ENCODE measurements at places on chromosomes 12 and 14. TPM values are rescaled to one million over a fixed set of nuclear protein-coding genes. Genes with fewer than 3 reads are reported as not detected.

DNA sequence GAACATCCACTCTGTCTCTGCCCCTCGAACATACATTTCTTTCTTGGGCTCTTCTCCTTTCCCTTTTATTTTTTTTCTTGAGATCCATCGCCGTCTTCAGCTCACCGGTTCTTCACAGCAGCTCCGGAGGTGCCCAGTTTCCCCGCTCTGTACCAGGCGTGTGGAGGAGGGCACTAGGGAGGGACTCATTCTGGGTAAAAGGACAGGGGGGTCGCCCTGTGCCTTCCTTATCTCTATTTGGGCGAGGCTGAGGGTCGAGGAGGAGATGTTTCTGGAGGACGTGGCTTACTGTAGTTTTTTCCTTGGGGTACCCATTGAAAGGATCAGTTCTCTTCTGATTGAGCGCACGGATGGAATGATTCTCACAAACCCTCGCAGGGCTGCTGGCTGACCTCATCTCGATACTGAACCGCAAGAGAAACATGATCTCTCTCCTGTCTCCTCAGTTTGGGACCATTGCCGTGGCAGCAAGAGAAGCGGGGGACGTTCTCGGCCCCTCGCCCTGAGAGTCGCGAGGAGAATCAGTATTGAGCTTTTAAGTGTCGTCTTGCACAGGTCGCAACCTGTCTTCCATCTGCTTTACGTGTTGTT lies 386 bp downstream of the LIN52 start:
- peak overlapping the region; percentile 88 for H3K4me3 ChIP-seq
- peak overlapping the region; percentile 82 for H3K27ac ChIP-seq
- DNase-seq: no peak
- peaks cover 25% of the 10 kb centered on the region for H3K4me1 ChIP-seq

- H3K4me1 ChIP-seq: no peaks in the 10 kb centered on the region
- no peaks in the 10 kb centered on the region for H3K36me3 ChIP-seq
- H3K27ac ChIP-seq: no peak overlapping the region
- DNase-seq: no peak
Observed at GRCh38 chr12:52627395-52628110, 9.2 kb upstream of the KRT73 start.

DNA sequence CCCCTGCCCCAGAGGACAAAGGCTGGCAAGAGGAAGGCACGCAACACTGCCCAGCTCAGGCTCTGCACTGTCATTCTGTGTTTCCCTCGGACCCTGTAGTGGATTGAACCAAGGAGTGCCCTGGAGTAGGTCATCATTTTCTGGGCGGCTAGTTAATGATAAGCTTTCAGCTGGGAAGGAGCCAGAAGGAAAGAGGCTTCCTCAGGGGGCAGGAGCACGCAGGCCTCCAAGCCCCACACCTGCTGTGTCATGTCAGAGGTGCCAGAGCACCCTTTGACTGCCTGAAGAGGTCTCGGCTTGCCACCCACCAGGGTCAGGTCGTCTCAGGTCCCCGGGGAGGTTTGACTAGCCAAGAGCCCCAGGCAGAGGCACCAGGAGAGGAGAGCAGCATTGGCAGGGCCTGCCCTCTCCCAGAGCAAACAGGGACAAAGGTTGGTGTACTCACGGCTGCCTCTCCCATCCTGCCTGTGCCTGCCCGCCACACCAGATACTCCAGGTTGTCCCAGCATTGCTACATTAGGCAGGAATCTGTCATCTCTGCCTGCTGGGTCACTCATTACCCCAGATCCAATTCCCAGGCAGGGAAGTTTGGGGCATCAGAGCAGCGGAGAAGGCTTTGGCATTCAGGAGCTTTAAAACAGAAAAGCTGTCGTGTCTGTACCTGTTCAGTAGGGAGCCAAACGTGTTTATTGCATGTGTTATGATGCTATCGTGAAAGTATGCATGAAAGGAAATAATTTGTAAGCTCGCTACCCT lies 33.5 kb upstream of the ATP2A2 start:
- H3K27ac ChIP-seq: peak overlapping the region; percentile 89
- H3K36me3 ChIP-seq: no peaks in the 10 kb centered on the region
- peaks cover 57% of the 10 kb centered on the region for H3K4me1 ChIP-seq
- H3K4me3 ChIP-seq: peak overlapping the region; percentile 15
- no peaks in the 10 kb centered on the region for H3K27me3 ChIP-seq

DNA sequence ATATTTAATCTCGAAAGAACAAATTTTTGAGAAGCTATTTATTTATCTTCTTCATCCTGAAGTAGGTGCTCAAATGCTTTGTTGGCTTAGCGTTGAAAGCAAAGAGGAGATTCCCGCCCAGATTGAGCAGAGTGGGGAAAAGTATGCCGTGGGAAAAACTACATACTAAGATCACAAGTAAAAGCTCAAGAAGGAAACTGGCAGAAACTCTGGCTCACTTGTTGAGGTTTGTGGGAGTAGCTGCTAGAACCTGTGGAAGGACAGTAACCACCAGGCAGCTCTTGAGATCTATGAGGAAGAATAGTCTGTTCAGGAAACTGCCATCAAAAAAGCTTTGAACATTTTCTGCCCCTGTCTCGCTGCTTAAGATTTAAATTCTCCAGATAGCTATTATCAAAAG lies 3.9 kb downstream of the MYRFL start:
- H3K27me3 ChIP-seq: no peaks in the 10 kb centered on the region
- no peaks in the 10 kb centered on the region for H3K36me3 ChIP-seq
- H3K27ac ChIP-seq: no peak overlapping the region

- H3K27me3 ChIP-seq: no peaks in the 10 kb centered on the region
- H3K36me3 ChIP-seq: no peaks in the 10 kb centered on the region
- no peak for DNase-seq
- peaks cover 20% of the 10 kb centered on the region for H3K4me1 ChIP-seq
Observed at GRCh38 chr12:69509308-69509736, 39.1 kb downstream of the FRS2 start.

- H3K4me1 ChIP-seq: peaks cover 16% of the 10 kb centered on the region
- no peaks in the 10 kb centered on the region for H3K27me3 ChIP-seq
- H3K36me3 ChIP-seq: no peaks in the 10 kb centered on the region
- H3K4me3 ChIP-seq: no peak overlapping the region
Observed at GRCh38 chr14:25097120-25097519, 47.2 kb upstream of the STXBP6 start.

DNA sequence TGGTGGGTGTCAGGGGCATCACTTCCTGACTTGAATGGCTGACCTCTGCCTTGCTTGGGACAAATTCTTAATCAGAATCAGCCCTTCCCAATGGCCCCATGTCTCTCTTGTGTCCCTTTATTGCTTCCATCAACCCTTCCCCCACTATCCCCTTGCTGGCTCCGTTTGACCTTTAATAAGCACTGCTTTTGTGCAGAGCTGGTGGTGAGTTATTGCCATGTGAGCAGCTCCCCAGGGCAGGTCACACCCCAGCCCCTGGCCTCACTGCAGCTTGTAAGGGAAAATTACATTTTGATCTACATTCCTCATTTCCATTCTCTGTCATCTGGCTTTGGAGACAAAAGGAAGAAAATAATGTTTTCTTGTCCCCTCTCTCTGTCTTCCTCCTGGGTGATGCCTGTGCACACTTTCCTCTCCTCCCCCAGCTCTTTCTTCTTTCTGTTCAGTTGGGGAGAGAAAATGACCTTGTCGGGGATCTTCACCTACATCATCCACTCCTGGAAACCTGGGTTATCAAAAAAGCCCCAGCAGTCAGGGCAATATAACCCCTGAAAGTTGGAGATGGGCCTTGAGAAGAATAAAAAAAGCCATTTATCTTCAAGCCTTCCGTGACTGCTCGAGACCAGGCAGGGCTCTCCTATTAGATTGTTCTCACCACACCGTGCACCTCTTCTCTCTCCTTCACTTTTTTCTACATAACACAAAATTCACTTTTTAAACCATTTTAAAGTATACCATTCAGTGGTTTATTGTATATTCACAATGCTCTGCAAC lies 100.4 kb upstream of the SRRM4 start:
- no peaks in the 10 kb centered on the region for H3K4me1 ChIP-seq
- no peak overlapping the region for H3K27ac ChIP-seq
- no peak overlapping the region for H3K4me3 ChIP-seq
- H3K36me3 ChIP-seq: no peaks in the 10 kb centered on the region

DNA sequence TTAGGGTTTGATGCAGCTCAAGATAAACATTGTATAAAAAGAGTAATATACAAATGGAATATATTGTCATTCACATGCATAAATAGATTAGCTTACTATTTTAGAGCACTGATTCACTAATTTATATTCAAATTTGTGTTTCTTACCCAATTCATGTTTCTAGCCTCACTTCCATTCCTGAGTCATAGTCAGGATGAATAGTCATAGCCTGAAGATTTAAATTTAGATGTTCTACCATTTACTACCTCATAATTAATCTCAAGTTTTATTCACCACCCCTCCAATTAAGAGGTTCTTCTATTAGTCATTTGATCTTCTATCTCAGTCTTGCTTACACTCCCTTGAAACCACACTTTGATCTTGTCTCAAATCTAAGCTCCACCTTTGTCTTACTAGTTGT lies 38.7 kb downstream of the ANO4 start:
- no peaks in the 10 kb centered on the region for H3K27me3 ChIP-seq
- H3K4me1 ChIP-seq: no peaks in the 10 kb centered on the region
- no peak overlapping the region for H3K27ac ChIP-seq
- H3K4me3 ChIP-seq: no peak overlapping the region
- DNase-seq: no peak

GRCh38 chr12:86186449-86186848 lies 69.7 kb downstream of the MGAT4C start:
- no peaks in the 10 kb centered on the region for H3K27me3 ChIP-seq
- DNase-seq: no peak
- H3K4me3 ChIP-seq: no peak overlapping the region
- no peaks in the 10 kb centered on the region for H3K36me3 ChIP-seq

- H3K36me3 ChIP-seq: no peaks in the 10 kb centered on the region
- H3K4me1 ChIP-seq: no peaks in the 10 kb centered on the region
- no peak overlapping the region for H3K4me3 ChIP-seq
Observed at GRCh38 chr14:34997762-34998161, 15.0 kb downstream of the SRP54 start.

- H3K27ac ChIP-seq: no peak overlapping the region
- H3K36me3 ChIP-seq: no peaks in the 10 kb centered on the region
- peaks cover 28% of the 10 kb centered on the region for H3K4me1 ChIP-seq
- peaks cover 53% of the 10 kb centered on the region for H3K27me3 ChIP-seq
Observed at GRCh38 chr12:131826097-131826928, 1.9 kb upstream of the MMP17 start.

DNA sequence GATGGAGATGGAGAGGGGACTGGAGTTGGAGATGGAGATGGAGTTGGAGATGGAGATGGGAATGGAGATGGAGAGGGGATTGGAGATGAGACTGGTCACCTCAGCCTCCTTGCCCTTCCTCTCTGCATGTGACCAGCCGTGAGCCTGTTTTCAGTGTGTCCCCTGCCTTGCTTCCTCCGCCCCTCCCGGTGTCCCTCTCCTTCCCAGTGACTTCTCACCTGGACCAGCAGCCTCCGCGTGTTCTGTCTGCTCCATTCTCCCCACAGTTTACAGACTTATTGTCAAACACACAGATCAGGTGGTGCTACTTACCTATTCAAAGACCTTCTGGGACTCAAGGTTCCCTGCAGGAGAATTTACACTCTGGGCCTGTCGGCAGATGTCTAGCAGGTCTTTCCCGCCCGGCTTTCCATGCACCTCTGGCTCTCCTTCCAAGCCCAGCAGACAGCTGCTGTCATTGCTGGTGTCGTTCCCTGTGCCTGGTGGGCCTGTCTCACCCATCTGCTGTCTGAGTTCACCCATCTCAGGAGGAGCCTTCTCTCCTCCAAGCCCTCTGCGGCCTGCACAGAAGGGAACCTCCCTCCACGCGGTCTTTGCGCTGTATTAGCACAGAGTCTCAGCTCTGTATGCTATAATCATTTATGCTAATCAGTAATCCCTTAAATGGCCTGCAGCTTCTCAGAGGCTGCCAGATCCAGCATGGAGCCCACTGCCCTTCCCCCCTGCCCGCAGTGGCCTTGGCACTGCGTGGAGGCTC lies 62.1 kb downstream of the ADGRD1 start:
- H3K4me3 ChIP-seq: no peak overlapping the region
- no peaks in the 10 kb centered on the region for H3K36me3 ChIP-seq
- peaks cover 3% of the 10 kb centered on the region for H3K4me1 ChIP-seq

DNA sequence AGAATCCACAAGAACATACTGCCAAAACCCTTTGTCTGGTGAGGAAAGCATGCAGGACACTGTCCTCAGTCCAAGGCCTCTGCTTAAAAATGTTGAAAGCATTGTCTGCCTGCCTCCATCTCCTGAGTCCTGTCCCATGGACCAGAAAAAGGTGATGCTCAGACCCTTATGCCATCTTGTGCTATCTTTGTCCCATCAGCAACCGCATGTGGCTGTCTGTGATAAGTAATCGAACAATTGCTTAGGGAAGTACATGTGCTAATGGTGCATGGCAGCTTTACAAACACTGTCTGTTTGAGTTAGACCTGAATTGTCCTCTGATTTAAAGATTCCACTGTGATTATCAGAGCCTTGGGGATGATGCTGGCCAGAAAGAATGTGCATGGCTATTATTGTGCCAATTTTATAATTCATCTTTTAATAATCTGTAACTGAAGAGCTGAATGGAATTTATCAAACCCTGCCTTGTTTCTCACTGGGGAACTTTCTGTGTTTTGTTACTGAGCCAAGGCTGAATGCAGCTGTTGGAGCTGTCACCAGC lies 177.5 kb downstream of the DACT1 start:
- H3K4me3 ChIP-seq: no peak overlapping the region
- no peak for DNase-seq
- no peak overlapping the region for H3K27ac ChIP-seq
- no peaks in the 10 kb centered on the region for H3K27me3 ChIP-seq
- no peaks in the 10 kb centered on the region for H3K36me3 ChIP-seq

GRCh38 chr12:20561871-20562270 lies 133.3 kb upstream of the SLCO1C1 start:
- no peaks in the 10 kb centered on the region for H3K27me3 ChIP-seq
- no peak overlapping the region for H3K4me3 ChIP-seq
- H3K36me3 ChIP-seq: no peaks in the 10 kb centered on the region
- no peak overlapping the region for H3K27ac ChIP-seq

DNA sequence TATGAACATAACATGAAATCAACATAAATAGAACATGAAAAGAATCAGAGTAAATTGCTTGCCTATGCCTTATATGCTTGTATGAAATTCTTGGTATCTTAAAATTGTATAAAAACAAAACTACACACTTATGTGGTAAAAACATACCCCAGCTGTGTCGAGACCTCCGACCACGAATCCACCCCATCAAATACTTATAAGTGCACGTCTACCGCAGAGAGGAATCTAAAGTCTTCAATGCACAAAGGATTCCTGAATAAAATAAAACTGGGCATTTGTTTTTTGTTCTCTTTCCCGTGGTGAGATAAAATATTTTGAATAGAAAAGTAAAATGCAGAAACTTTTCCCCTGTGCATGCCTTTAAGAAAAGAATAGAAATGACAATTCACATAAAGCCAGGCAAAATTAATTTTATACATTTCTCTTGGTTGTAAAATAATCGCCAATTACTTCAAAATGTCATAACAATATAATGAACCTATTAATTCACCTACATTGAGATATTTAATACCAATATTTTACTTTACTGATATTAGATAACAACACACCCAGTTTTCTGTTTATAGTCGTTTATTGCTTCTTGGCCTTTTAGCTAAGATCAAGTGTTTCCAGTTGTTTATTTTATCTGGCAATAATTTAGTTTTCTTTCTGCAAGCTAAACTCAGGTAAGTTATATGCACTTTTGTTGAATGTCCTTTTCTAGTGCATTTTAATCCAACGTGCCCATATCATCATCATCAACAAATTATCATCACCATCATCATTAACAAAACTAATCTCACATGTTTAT lies 1.0 kb downstream of the KLRK1 start:
- no peak overlapping the region for H3K4me3 ChIP-seq
- no peaks in the 10 kb centered on the region for H3K27me3 ChIP-seq
- no peaks in the 10 kb centered on the region for H3K4me1 ChIP-seq
- no peak overlapping the region for H3K27ac ChIP-seq
- no peak for DNase-seq

Gene CLEC4A
- not detected for total RNA-seq

Gene C14orf180
- total RNA-seq: 0.32 TPM

Gene KRT83
- not detected for total RNA-seq

Gene PGAM5
- total RNA-seq: 19.1 TPM
